ENCODE measurements at places on chromosomes 1 and 21.

DNA sequence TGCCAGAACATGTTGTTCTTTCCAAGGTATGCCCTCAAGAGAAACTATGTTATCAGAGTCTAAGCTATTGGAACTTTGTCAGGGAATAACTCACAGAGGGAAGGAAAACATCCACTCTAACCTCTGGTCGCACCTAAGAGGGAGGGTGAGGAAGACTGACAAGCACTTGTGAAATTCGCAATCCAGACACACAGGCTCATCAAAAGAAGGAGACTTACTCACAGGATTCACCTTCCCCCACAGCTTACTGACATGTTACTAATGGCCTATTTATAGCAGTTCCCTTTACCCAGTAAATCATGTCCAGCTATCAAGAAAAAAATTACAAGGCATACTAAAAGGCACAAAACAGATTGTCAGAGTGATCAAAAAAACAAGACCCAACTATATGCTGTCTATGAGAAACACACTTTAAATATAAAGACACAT, 36.9 kb downstream of the WDR64 start:
- peak; percentile 9 for DNase-seq

DNA sequence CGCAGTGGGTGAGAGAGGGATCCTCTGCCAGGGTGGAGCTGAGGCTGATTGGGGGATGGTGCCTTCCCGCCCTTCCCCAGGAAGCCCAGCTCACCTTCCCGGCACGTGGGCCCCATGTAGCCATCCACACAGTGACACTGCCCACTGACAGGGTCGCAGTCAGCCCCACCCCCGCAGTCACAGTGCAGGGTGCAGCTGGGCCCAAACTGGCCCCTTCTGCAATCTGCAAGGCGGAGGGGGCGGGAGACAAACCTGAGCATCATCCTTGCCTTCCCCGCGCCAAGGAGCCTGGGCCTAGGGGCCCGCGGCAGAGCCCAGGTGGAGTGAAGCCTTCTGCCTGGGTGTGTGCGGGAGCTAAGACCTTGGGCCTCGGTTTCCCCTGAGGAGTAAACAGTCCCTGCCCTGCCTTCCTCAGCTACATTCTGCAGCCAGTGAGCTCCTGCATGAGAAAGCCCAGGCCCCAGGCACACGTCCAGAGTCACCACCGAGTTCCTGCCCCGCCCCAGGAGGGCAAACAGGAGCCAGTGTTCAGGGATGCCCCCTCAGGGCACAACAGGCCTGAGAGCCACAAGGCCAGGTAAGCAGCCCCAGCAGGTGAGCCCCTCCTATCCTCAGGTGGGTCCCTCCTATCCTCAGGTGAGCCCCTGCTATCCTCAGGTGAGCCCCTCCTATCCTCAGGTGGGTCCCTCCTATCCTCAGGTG, 38.2 kb downstream of the ARHGEF16 start:
- DNase-seq: peak; percentile 18

DNA sequence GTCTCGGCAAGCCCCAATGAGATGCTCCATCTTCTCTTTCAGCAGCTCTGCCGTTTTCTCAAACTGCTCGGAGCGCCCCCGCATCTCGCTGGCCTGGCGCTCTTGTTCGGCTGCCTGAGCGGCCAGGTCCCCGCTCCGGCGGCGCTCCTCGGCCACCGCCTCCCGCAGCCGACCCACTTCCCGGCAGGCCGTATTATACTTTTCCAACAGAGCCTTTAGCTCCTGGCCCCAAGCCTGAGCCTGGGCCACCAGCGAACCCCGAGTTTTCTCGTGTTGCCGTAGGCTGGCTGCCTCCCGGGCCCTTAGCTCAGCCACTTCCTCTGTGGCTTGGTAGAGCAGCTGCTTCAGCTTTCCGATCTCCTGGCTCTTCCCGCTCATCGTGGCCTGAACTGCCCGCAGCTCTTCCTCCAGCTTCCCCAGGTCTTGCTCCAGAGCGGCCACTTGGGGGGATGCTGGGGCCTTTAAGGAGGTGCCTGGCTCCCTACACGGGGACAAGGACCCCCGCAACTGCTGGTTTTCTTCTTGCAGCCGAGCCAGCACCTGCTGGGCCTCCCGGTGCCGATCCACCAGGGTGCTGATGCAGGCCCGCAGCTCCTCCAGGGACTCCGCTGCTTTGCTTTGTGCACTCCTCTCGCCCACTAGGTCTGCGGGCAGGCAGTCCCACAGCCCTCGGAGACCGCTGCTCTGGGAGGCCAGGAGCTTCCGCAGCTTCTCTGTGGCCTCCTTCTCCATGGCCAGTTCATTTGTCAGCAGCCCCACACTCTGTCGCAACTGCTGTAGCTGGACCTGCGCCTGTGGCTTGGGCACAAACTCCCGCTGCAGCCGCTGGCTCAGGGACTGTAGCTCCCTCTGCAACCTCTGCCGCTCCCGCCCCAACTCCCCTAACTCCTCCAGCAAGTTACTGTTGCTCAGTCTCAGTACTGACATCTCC, 13.4 kb upstream of the PIAS3 start:
- DNase-seq: peak; percentile 66

- DNase-seq: no peak
Measured at GRCh38 chr1:3139451-3139852, 70.4 kb downstream of the PRDM16 start.

DNA sequence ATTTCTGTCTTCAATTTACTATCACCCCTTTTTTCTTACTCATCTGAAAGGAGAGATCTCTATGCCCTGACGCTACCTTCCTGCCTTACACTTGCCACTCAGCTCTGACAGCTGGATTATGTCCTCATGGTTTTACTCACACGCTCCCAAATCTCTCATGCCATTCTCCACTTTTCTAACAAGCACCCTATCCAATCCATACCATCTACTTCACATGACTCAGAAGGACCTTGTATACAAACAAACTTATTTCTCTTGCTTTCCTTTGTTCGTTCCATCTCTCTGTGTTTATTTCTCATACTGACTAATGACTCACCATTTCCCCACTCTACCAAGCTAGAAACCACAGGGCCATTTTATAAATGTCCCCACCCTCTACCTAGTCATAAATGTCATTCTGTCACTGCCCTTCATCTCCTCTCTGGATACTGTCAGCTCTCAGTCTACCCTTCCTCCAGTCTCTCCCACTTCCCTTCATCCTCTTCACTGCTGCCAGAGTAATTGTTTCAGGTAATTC, 87.3 kb downstream of the USP24 start:
- DNase-seq: no peak

- DNase-seq: no peak
Measured at GRCh38 chr1:159091180-159091560, 14.6 kb upstream of the AIM2 start.

DNA sequence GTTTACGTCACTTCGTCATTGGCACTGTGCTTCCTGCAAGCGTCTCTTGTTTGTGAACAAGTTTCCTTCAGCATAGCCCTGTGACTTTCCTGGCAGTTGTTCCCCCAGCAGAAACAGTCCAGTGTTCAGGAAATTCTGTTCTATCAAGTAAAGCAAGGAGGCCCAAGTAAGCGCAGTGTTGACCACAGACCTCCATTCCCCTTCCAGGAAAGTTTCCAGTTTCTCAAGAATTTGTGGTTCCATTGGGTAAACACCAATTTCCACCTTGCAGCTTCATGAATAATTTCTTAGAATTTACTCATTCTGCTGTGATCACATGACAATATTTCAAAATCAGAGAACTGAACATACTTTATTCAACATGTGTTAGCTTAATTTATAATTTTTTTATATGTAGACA, 88.5 kb upstream of the ETV3 start:
- DNase-seq: no peak

GRCh38 chr1:22918644-22919043, 54.0 kb downstream of the LACTBL1 start:
- DNase-seq: no peak

GRCh38 chr1:22778862-22779520, 68.4 kb downstream of the EPHB2 start:
- DNase-seq: no peak

- no peak for DNase-seq
Measured at GRCh38 chr1:41658431-41659158, 174.1 kb upstream of the EDN2 start.

GRCh38 chr1:168146626-168147025, 9.9 kb upstream of the GPR161 start:
- no peak for DNase-seq

DNA sequence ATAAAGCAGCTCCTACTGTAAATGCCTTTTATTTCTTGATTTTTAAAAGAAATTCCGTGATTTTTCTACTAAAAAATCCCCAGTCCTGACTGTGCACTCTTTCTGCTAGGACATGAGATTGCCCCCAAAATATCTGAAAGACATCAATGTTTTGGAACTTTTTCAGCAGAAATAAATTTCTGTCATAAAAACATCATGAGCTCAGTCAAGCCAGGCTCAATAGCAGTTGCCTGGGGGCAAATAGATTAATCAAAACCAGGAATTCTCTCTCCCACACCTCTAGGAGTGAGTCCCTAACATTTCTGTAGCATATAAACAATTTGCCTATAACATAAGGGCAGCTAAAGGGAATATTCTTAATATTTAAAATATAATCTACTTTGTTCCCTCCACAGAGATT, 654.1 kb downstream of the PTPRC start:
- DNase-seq: no peak

DNA sequence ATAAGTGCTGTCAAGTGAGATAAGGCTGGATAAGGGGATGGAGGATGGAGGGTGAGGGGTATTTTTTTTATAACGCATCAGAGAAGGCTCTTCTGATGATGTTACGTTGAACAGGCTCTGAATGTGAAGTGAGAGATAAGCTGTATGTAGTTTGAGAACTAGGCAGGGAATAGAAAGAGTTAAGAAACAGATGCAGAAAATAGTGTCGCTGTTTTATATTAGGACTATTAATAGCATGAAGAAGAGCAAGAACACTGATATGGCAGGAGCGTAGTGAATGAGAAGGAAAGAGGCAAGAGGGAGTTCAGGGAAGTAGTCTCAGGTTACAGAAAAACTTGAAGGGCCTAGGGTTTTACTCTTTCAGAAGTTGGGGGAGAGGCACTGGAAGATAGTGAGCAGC, 59.8 kb downstream of the GPR88 start:
- no peak for DNase-seq

DNA sequence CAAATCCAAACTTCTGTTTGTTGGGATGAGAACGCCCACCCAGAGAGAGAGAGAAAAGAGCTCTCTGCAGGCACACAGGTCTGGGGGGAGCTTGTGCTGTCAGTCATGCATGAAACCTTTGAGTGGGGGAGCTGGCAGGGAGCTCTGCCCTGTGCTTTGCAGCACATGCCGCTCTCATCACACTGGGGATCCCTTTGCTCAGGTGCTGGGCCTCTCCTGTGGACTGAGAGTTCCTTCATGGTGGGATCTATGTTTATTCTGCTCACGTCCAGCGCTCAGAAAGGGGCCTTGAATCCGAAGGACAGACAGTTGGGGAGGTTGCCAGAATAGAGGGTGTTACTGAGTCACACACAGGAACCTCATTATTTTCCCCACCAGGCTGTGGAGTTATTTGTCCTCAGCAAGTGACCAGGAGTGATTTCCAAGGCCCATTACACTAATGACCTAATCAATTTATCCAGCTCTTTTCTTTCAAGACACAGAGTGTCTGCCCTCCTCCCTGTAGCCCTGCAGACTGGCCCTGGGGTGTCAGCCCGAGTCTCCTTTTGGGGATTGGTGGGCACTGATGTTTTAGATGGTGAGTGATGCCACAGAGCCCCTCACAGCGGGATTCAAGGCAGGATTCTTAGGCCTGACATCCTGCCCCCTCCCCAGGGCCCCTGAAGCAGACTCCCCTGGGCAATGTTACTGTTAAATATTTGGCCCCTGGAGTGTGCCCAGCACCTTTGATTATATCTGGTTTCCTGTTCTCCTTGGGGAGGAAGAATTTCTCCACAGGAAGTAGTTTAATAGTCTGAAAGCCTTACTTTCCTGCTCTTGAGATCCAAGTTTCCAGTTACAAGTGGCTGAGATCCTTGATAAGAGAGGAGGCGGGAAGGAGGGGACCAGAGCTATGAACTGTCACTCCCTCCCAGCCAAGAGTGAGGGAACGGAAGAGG, 22.3 kb downstream of the MYBPH start:
- no peak for DNase-seq

DNA sequence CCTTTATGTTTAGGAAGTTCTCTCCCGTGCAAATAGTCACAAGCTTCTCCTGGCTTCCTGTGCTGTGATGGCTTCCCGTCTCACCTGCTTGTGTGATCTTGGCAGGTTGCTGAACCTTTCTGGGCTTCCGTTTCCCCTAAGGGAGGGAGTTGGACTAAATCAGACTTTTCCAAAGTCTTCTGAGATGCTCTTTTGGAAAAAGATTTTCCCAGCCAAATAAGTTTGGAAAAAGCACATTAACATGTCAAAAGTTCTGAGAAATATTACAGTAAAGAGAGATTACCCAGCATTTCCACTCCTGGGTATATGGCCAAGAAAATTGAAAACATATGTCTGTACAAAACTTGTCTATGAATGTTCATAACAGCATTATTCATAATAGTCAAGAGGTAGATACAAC, 36.0 kb upstream of the TENT5C start:
- no peak for DNase-seq

DNA sequence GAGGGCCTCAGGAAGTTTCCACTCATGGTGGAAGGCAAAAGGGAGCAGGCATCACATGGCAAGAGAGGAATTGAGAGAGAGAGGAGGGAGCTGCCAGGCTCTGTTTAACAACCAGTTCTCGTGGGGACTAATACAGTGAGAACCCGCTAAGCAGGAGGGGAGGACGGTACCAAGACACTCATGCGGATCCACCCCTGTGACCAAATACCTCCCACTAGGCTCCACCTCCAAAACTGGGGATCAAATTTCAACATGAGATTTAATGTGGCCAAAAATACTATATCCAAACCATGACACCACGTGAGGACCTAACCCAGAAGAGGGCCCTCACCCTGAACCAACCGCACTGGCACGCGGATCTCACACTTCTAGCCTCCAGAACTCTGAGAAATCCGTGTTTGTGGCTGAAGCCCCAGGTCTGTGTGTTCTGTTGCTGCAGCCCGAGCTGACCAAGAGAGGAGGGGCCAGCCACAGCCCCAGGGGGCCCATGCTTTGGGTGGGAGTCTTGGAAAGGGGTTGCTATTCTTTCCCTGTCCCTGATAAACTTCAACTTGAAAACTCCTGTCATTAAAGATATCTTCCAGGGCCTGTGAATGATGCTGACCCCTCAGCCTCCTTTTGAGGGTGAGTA, 32.0 kb downstream of the TRIM67 start:
- no peak for DNase-seq

DNA sequence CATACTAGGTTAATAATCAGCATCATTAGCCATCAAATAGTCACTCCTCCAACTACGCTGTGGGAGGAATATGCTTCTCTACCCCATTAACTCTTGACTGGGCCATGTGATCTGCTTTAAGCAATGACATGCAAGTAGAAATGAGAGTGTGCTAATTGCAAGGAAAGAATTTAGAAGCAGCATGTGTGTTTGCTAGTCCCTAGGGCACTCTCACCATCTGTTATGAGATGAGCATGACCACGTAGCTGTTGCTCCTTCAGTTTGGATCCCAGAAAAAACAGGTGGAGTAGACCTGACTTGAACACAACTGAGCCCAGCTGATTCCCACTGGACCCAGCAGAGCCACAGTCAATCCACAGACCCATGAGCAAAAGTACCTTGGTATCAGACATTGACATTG, 19.7 kb upstream of the RGS7 start:
- no peak for DNase-seq

GRCh38 chr21:16169102-16169511, 439.3 kb downstream of the USP25 start:
- no peak for DNase-seq
